ENCODE measurements at places on chromosomes 13 and 19.

- DNase-seq: no peak
Observed at GRCh38 chr19:14563989-14564651, 7.7 kb downstream of the NDUFB7 start.

DNA sequence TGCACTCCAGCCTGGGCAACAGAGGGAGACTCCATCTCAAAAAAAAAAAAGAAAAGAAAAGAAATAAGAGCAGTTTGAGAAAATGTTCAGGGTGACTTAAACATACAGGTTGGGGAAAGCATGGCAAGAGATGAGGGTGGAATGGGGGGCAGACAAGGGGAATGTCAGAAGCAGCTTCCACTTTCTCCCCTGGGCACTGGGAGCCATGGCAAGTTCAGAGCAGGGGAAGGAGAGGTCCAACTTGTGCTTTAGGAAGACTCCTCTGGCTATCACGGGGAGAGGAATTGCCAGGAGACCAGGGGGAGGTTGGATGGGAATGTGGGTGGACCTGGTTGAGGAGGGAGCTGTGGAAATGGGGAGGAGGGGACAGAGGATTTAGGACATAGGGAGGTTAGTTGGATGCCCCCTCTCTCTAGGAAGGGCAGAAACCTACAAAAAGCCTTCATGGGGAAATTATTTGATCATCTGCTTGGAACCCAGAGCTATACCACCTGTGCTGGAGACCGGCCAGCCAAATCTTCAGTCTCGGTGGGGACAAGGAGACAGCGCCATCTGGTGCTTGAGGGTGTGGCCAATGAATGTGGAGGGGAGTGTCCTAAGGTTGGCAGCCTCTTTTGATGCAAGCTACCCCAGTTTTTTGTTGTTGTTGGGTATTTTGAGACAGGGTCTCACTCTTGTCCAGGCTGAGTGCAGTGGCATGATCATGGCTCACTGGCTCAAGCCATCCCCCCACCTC lies 7.3 kb upstream of the STRN4 start:
- no peak for DNase-seq

GRCh38 chr19:16324384-16325160 lies at the start of gene KLF2:
KLF2 (plus strand) TSS chr19:16324826; CDS start chr19:16324924, 98 bp downstream.
- peak; percentile 53 for DNase-seq

GRCh38 chr19:47582320-47582909 lies 9.5 kb upstream of the ZNF541 start:
- DNase-seq: no peak

DNA sequence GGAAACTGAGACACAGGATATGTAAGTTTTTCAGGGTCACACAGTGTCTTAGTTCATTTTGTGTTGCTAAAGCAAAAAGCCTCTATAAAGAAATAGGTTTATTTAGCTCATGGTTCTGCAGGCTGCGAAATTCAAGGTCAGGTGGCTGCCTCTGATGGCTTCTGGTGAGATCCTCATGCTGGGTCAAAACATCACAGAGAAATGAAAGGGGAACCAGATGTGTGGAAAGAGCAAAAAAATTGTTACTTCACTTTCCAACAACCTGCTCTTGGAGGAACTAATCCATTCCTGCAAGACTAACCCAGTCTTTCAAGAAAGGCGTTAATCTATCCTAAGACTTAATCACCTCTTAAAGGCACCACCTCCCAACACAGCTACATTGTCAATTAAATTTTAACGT lies 64.2 kb upstream of the UBL3 start:
- DNase-seq: no peak

GRCh38 chr13:81577601-81578195 lies 1236.8 kb upstream of the SPRY2 start:
- no peak for DNase-seq

DNA sequence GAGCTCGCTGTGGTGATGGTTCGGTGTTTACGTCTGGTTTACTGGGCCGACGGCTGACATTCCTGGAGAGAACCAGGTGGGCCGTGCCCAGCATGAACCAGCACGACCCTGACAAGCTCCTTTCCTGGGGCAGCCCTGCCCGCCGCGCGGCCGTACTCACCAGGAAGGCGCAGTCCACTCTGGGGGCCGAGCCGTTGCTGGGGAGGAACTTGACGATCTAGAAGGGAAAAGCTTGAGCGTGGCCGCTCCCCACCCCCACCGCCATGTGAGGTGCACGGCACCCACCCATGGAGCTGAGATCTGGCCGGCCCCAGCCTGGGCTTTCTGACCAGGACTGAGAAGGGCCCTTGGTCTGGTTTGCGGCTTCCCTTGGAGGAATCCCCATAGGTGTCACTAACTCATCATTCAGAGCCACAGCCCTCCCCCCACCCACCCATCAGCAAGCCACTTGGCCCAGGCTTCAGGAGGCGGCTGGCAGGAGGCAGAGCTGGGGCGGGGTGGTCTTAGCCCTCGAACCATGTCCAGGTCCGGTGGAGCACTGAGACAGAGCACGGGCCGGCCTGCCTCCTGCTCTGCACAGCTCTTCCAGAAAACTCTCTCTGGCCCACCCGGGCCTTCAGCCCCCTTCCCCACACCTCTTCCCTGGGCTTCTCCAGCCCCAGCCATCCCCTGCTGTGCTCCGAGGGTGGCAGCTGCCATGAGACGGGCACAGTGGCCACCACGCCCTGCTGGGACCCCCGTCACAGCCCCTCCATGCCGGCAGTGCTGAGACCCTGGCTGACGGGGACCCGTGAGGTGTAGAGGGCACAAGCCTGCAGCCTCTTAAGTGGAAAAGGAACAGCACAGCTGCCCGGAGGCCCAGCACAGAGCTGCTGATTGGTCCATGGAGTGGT lies 6.2 kb downstream of the ATP4B start:
- no peak for DNase-seq

Measured in skeletal muscle cell (primary cell).